Renal pelvis (tissue), 12 donors: ENCODE measurements at places on chromosomes 3 and 15. TPM values are rescaled to one million over a fixed set of nuclear protein-coding genes. Genes with fewer than 3 reads are reported as not detected.
A peak's percentile ranks its signal among the peaks of the same experiment; 100 is the strongest.

DNA sequence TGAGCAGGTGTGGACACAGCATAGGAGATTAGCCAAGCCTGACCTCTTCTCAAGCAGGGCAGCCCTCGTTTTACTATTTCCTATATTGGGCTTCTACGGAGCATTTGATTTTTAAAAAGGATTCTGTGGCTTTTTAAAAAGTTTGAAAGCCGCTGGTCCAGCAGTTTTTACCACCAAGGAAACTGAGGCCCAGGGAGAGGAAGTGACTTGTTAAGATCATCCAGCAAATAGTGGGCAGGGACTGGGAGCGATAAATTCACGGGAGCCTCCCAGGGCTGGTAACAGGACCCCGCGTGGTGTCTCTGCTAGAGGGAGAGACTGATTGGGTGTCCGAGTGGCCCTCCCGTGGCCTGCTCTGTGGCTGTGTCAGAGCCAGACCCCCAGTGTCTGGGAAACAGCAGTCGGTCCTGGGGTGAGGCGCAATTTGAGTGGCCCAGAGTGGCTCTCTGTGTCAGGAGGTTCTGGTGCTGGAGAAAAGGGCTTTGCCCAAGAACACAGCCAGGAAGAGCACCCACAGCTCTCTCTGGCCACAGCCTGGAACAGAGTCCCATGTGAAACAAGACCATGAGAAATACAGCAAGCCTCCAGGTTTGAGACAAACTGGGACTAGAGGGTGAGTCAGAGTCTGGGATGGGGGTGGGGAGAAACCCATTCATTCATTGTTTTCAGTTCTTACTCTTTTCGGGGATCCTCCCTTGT lies 4.2 kb downstream of the FURIN start:
- DNase-seq = no peak

Gene ST8SIA2
- polyA plus RNA-seq = 3.9 TPM

- no peak for DNase-seq
These were observed at the start of gene RTP4 for GRCh38 chr3:187368251-187369088. RTP4 (plus strand) TSS chr3:187368385; CDS start chr3:187368442, 57 bp downstream.

DNA sequence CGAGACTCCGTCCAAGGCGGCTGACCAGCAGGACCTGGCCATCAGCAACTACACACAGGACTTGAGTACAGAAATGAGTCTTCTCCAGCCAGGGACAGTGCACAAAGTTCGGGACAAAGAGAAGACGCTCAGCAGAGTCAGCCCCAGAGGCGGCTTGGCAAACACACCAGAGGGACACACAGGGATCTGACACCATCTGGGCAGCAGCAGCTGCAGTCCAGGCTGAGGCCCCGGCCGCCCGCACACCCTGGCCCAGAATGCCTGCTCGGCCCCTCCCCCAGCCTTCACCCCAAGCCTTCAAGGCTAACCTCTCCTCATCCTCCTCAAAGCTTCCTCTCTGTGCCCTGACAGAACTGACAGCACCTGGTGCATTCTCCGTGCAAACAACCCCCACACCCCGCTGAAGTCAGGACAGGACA lies 61.1 kb downstream of the XXYLT1 start:
- DNase-seq = no peak

Gene CPB1
- 0.73 TPM for polyA plus RNA-seq

- DNase-seq = peak; percentile 84
These were observed 40.4 kb downstream of the WHAMM start for GRCh38 chr15:82849556-82850512.

- DNase-seq = no peak
These were observed 1050.2 kb downstream of the AGBL1 start for GRCh38 chr15:87129916-87130315.

DNA sequence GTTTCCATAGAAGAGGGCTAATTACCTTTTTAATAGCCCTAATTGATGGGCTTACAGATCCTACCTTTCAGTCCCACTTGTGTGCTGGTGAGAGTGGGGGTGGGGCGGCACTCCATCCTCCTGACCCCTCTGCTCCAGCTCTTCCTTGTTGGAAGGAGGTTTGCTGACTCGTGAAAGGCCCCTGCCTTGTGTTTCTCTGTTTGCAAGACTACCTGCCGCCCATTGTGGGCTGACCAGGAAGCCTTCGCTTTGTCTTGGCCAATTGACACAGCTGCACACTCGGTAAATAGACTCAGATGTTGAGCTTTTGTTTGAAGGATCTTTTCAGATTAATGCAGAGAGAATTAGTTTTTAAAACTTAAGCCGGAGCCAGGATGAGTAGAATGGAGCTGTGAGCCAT lies 197.3 kb upstream of the HES1 start:
- DNase-seq = no peak

DNA sequence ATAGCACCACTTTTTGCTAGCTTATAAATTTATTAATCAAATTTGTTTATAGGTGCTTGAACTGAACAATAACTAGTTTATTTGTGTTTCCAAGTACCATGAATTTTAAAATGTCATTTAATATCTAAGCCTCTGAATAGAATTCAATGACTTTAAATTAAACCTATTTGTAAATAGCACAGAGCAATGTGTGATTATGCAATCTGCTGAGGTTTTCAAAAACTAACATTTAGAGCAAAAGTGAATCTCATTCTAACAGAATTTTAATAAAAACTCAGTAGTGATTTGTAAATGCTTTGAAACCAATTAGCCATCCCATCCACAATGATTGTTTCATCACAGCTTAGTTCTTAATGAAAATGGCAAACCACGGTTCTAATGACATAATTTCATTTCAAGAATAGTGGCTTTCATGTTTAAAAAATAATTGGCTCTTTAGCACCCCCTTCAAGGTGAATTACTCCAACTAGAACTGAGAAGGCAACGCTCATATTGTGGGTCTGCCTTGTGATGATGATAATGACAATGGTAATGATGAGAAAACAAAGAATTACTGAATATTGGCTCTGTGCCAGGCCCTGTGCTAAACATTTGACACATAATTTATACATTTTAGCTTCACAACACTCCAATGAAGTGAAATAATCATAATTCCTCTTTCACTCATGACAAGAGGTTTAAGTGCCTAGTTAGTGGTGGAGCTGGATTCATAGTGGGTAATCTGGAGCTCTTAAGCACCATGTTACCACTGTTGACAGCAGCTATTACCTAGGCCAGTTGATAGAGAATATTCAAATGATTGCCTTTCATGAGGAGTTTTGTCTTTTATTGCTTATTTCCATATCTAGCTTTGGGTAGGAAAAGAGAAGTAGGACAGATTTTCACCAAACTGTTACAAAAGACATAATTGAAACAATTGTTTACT lies 145.7 kb downstream of the RBMS3 start:
- DNase-seq = no peak

Gene IQCF5
- not detected for polyA plus RNA-seq

Gene ITIH4
- polyA plus RNA-seq = 7.0 TPM

Gene CD47
- polyA plus RNA-seq = 64.9 TPM

Gene RETNLB
- polyA plus RNA-seq = not detected

DNA sequence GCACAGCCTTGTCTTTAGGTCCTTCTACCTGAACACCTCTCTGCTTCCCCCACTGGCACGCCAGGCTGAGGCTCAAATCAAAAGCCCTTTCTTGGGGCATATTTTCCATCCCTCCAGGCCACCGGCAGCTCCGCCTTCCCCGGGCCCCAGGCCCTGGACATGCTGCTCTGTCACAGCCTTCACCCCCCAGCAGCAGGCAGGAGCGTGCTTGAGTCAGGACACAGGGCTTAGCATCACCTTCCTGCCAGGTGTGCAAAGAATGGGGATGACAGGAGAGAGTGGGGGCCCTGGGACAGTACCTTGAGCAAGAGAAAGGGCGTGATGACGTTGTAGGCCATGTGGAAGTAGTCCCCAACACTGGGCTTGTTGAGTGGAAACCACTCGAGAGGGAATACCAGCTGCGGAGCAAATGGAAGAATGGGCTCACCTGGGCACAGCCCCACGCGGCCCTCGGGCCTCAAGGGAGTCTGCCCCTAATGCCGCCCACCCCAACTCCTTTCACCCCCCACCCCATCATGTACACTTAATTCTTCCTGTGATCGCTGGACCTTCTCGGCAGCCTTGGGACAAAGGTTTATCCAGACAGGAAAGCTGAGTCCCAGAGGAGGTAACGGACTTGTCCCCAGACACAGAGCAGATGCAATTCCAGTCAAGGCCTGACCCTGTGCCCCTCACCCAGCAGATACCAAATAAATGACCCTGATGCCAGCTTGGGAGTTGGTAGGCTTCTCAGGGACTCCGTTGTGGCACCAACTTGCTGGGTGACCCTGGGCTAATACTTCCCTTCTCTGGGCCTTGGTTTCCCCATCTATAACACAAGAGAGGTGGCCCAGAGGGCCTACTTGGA lies 9.1 kb upstream of the CALML4 start:
- DNase-seq = no peak

GRCh38 chr3:177196008-177196455 lies 1.2 kb downstream of the TBL1XR1 start:
- DNase-seq = no peak

- DNase-seq = no peak
These were observed 76.0 kb upstream of the ATP10A start for GRCh38 chr15:25939122-25939521.

Gene RAD51
- 14.4 TPM for polyA plus RNA-seq

DNA sequence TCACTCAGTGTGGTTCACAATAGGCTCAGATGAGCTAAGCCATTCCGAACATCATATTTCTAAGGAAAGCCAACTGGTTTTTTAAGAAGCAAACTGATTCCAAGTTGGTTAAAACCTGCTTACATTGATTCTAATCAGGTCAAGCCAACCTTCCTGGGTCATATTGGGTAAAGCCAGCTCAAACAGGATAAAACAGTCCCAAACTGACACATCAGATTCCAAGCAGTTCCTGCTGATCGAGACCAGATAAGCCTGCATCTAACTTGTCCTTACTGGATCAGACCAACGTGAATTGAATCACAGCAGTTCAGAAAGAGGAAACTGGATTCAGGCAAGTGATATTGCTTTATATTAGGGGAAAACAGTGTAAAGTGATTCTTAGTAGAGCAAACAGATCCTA lies 18.6 kb upstream of the THSD4 start:
- no peak for DNase-seq

DNA sequence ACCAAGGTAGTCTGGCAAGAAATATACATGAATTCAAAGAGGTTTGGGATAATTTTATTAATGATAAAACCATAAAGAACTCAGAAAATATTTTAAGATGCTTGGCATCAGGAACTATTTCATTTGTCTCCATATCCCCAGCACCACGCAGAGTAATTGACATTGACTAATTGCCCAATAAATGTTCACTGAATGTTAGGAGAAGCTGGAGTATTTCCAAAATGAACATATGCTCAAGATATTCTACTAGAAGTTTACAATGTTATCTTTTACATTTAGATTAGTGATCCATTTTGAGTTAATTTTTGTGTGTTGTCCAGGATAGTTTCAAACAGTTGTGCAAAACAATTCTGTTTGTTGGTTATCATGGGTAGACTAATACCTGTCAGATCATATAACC lies 298.8 kb upstream of the CTDSPL start:
- DNase-seq = no peak

DNA sequence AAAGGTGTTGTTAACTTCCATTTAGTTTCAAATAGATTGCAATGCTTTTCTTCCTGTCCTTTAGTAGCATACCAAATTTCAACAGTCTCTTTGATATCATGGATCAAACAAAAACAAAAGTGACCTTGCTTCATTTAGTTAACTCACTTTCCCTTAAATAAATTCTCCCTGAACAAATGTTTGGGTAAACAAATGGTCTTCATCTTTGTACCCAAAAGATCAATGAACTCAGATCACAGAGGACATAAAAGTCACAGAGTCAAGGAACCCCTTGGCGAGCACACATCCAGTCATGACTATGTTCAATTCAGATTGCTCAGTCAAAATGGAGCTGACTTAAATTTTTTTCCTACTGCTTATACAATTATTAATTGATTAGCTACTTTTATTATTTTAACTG lies 20.6 kb upstream of the AQP9 start:
- DNase-seq = no peak

Gene MUSTN1
- 1.4 TPM for polyA plus RNA-seq

- DNase-seq = no peak
These were observed 17.5 kb downstream of the STAC start for GRCh38 chr3:36397841-36398240.

Gene NLGN1
- 2.2 TPM for polyA plus RNA-seq

Gene FBXL2
- 30.4 TPM for polyA plus RNA-seq

DNA sequence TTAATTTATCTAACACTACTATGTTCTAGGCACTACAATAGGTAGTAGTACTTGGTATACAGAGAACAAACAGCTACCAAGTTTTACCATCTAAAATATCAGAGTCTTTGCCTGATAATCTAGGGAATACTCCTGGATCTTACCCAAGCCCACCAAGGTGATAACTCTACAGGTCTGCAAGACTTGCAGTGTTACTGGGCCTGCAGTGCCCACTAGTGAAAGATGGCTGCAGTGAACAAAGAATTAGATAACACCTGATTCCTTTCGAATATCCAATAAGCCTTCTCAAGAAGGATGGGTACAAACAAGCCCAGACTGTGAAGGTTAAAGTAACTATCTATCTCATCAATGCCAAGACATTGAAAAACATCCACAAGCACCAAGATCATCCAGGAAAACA lies 317.0 kb upstream of the DCBLD2 start:
- DNase-seq = no peak

DNA sequence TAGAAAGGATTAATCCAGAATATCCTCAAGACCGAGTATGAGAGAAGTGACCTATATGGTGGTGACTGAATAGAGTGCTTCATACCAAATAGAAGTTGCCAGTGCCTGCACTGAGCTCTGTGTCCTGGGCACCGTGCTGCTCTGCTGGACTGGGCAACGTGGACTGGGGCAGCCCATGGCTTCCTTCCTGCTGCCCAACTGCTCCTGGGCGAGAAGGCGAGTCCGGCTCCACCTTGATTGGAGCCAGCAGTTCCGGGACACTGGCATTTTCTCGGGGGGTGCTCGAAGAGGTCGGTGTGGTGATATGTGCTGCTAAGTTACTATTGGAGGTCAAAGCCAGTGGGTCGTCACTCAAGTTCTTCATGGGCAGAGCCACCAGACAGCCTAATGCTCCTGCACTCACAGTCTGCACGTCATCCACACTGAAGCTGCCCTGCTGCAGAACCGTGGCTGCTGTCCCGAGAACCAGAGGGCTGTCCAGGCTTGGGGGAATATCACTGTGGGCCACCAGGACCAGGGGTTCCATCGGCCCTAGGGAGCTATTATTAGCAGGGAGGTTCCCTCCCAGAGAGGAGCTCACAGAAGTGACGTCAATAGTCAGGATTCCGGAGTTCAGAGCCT lies 14.1 kb downstream of the ZXDC start:
- no peak for DNase-seq

- no peak for DNase-seq
These were observed 328.2 kb upstream of the LRRFIP2 start for GRCh38 chr3:37502621-37503020.

Gene TLR9
- polyA plus RNA-seq = 0.28 TPM

DNA sequence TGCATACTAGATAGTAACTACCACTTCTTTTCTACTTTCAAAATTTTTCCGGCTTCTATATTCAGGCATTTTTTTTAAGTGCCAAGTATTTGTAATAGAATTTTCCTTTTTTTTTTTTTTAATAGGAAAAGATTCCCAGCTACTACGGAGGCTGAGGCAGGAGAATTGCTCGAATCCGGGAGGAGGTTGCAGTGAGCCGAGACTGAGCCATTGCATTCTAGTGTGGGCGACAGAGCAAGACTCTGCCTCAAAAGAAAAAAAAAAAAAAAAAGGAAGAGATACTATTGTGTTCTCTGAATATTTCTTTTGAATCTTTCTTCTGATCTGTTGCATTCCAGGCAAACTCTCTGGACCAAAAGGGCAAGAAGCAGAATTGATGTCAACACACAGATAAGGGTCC lies 557.3 kb downstream of the FGF12 start:
- no peak for DNase-seq

GRCh38 chr3:71515636-71516365 lies 67.7 kb downstream of the FOXP1 start:
- no peak for DNase-seq

- DNase-seq = no peak
These were observed 184.7 kb downstream of the LRRC3B start for GRCh38 chr3:26807272-26807671.

Gene DAZL
- polyA plus RNA-seq = not detected
